Naive B cell (primary cell): ENCODE measurements at places on chromosomes 4 and X.

DNA sequence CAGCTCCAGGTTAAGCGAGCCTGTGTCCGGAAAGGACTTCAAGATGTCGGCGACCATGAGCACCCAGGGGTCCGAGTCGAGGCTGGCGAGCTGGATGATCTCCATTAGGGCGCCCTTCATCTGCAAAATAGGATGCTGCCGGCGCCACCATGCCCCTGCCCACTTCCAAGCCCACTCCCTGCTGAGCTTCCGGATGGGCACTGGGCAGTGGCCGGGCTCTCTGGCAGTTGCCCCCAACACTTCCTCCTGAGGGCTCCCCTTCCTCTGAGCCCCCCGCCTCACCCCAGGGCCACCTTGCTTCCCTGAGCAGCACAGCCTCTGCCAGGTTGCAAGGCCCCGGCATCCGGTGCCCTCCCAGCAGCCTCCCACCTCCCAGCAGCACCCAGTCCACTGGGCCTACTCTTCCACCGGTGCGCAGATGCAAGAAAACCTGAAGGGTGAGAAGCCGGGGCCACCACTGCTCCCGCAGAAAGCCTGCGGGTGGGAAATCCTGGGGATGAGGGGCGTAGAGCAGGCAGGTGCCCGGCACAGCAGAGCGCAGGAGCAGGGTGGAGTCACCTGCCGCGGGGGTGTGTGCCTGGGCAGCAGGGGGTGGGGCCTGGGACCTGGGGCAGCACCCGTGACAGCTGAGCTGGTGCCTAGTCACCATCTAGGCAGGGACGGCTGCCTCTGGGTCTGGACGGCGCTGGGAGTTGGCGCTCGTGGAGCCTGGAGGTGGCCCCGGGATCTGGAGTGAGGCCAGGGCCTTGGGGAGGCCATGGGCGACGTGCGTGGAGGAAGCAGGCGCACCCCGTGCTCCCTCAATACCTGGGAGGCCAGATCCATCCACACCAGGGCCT lies 17.0 kb downstream of the NELFA start:
- DNase-seq = no peak

- DNase-seq = no peak
Measured at GRCh38 chr4:184384810-184385557, 89.4 kb downstream of the IRF2 start.

DNA sequence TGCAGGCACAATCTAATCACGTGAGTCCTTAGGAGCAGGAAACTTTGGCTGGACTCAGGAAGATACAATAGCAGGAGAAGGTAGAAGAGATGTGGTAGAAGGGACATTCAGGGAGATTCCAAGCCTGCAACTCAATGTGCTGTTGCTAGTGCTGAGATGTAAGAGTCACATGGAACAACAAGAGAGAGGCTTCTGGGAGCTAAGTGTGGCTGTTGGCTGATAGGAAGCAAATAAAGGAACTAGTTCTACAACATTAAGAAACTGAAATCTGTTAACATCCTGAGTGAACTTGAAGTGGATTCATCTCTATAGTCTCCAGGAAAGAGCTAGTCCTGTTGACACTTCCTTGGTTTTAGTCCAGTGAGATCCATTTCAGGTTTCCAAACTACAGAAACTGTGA lies 1207.4 kb downstream of the ADGRL3 start:
- DNase-seq = no peak

DNA sequence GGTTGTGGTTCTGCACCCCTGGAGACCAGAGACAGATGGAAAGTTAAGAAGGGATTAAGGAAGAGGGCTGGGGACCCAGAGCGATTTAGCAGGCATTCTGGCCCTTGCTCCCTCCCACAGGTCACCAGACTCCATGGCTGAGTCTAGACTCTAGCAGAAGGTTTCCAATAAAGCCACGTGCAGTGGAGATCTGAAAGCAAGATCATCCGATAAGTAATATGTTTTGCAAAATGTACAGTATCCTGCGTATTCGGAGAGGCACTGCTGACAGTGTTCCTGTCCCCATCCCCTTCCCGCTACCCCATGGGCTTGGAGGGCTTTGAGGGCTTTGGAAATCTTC lies 531 bp upstream of the GPRIN3 start:
- no peak for DNase-seq

DNA sequence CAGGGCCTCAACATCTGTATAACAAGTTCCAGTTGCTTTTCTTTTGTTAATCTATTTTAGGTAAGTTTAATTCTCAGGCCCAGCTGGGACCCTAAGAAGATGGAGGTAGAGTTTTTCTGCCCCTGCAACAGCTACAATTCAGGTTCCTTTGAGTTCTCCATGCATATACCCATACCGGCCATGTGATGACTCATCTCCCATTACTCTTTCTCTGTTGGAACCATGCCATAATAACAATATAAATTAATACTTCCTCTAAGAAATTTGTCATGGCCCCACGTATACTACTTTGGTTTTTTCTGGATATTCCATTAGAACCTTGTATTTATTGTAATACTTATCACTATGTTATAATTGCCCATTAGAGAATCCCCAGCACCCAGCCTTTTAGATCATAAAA lies 1.3 kb upstream of the INTU start:
- no peak for DNase-seq

- DNase-seq = no peak
Measured at GRCh38 chr4:55879224-55879623, 25.8 kb downstream of the EXOC1 start.

DNA sequence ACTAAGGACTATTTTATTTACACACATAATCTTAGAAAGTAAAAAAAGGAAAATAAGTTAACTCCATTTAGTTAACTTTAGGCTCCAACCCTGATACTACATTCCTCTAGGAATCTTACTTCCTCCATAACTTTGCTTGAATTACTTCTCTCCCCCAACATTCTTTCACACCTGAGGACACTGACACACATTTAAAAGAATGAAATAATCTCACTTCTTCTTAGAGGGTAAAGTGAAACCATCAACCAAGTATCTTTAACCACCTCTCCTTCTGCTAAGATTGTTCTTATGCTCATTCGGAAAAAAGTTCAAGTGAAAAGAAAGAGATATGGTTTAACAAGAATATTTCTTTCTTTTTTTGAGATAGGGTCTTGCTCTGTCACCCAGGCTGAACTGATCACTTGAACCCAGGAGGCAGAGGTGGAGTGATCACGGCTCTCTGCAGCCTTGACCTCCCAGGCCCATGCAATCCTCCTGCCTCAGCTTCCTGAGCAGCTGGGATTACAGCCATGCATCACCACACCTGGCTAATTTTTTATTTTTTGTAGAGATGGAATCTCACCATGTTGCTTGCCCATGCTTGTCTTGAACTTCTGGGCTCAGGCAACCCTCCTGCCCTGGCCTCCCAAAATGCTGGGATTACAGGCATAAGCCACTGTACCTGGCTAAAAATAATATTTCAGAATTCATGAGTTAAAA lies 28.5 kb downstream of the SLC25A4 start:
- DNase-seq = no peak

GRCh38 chr4:26152056-26152455 lies 168.8 kb upstream of the RBPJ start:
- DNase-seq = no peak

DNA sequence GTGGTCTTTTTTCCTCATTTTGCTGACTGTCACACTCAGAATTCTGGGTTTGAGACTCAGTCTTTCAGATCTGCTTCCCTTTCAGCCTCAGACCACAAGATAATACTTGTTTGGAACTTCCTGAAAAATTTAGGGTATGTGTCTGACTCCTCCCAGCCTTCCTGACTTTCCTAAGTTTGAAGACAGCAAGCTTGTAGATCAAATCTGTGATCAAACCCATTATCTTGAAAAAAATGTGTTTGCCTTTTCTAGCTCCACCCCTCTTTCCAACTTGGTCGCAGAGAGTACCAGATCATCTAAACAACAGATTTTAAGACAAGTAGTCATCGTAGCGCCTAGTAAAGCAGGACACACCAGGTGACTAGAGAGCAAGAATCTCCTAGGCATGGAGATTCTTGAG lies 9.9 kb downstream of the BCAP31 start:
- no peak for DNase-seq
